ENCODE measurements at places on chromosomes 12 and 14. TPM values are rescaled to one million over a fixed set of nuclear protein-coding genes. Genes with fewer than 3 reads are reported as not detected.

Gene OVCH1
- total RNA-seq, result not detected

DNA sequence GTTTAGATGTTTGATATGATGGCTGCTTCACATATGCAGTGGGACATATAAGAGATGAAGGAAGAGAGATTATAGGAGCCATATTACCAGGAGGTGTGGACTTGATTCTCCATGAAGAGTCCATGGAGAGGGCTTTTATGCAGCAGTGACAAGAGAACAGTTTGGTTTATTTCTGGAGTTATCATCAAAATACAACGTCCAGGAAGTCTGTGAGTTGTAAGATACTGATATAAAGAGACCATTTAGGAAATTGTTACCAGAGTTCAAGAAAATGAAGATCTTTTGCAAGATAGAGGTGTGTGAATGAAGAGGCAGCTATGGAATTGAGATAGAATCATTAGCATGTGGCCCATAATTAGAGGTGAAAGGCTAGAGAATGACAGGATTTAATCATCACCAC lies 431.7 kb downstream of the NPAS3 start:
- H3K4me3 ChIP-seq, result no peak overlapping the region
- H3K27me3 ChIP-seq, result no peaks in the 10 kb centered on the region
- DNase-seq, result no peak
- no peaks in the 10 kb centered on the region for H3K4me1 ChIP-seq
- no peak overlapping the region for H3K27ac ChIP-seq

Gene IL31
- not detected for total RNA-seq

DNA sequence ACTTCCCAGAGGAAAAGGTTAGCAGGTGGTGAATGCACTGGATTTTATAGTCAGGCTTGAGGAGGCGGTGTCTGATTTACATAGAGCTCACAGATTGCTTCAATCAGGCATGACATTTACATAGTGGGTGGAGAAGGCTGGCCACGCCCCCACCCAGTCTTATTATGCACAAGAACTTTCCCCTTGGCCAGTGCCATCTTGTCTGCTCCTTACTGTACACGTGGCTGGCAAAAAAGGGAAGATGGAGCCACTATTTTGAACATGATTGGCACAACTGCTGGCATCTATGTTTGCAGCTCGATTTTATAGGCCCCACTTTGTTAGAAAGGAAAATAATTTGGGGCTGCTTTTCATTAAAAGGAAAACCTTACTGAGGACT lies 10.9 kb upstream of the LGMN start:
- no peak overlapping the region for H3K4me3 ChIP-seq
- peaks cover 24% of the 10 kb centered on the region for H3K4me1 ChIP-seq
- no peaks in the 10 kb centered on the region for H3K36me3 ChIP-seq
- H3K27me3 ChIP-seq, result peaks cover 28% of the 10 kb centered on the region

Gene PROX2
- total RNA-seq, result not detected

GRCh38 chr14:55454264-55455002 lies 14.0 kb upstream of the TBPL2 start:
- H3K36me3 ChIP-seq, result no peaks in the 10 kb centered on the region
- no peak overlapping the region for H3K27ac ChIP-seq
- H3K4me3 ChIP-seq, result no peak overlapping the region
- peaks cover 3% of the 10 kb centered on the region for H3K27me3 ChIP-seq
- peaks cover 14% of the 10 kb centered on the region for H3K4me1 ChIP-seq

Gene HOXC9
- not detected for total RNA-seq

- peak; percentile 50 for DNase-seq
- H3K4me1 ChIP-seq, result peaks cover 69% of the 10 kb centered on the region
- peak overlapping the region; percentile 61 for H3K27ac ChIP-seq
- H3K36me3 ChIP-seq, result peaks cover 44% of the 10 kb centered on the region
Observed at GRCh38 chr12:68641138-68641537, 30.4 kb downstream of the RAP1B start.

Measured in activated CD4-positive, alpha-beta memory T cell treated with anti-CD3 and anti-CD28 coated beads, Interleukin-2, amount 10 ng/mL, durations not matched to agents 7 days and 5 days (primary cell).